ENCODE measurements at places on chromosomes 2 and 18.

- DNase-seq, result no peak
Measured at GRCh38 chr18:50896093-50896492, 17.2 kb downstream of the ME2 start.

- no peak for DNase-seq
Measured at GRCh38 chr2:43751476-43751990, 22.3 kb upstream of the DYNC2LI1 start.

DNA sequence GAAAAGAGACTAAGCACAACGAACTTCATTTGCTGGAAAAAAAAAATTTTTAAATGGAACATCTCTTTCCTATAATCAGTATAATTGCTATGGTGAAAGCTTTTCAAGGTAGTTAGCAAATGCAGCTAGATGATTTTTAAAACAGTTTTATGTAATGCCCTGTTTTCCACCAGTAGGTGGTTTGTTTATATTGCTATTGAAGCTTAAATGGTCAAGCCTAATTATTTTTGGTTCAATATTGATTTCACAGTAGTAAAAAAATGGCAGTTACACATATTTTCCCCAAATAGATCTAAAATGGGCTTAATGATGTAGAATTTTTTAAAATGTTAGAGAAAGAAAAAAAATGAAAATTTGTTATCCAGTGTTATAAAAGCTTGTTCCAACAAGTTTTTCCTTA, 70.2 kb downstream of the CDH19 start:
- no peak for DNase-seq

DNA sequence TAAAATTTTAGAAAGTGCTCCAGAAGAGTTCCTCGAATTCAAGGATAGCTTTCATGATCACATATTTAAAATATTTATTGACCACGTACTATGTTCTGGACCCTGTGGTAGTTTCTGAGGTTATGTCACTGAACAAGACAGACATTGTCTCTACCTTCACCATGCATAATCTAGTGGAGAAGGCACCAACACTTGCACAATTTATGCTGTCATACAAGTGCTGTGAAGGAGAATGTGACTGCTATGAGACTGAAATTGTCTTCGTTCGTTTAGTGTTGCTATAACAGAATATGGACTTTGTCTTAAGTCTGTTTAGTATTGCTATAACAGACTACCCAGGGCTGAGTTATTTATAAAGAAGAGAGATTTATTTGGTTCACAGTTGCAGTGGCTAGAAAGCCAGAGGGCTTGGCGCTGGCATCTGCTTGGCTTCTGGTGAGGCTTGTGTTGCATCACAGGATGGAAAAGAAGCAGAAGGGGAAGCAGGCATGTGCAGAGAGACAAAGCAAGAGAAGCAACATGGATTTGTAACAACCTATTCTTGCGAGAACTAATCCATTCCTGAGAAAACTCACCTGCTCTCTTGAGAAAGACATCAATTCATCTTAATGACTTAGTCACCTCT, 50.0 kb upstream of the RFX8 start:
- DNase-seq, result no peak

DNA sequence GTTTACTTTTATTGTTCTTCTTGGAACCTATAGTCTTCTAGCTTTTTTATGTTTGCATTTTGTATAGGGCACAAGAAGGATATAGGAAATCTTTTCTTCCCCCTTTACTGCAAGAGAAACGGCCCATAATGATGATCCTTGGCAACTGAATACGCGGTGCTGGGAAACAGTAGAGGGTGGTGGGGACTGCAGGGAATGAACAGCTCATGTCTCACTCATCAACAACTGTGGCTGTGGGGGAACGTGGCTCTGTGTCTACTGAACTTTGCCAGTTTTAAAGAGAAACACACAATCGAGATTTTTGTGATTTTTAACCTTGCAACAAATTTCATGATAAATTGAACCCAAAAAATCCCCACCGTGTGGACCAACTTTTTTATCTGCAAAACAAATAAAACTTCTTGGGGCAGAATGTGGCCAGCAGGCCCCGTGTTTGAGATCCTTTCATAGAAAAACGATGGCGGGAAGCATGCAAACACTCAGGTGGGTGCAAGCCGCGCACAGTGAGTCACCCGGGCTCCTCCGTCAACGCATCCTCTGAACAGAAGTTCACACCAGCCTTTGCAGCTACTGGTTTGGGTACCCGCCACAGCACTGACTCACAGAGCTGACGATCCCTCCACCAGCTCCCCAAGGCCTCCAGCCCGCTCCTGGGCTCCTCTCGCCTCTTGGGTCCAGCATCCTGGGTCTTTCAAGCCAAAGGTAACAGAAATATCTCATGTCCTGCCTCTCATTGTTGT, 149.3 kb downstream of the COL6A3 start:
- DNase-seq, result no peak

DNA sequence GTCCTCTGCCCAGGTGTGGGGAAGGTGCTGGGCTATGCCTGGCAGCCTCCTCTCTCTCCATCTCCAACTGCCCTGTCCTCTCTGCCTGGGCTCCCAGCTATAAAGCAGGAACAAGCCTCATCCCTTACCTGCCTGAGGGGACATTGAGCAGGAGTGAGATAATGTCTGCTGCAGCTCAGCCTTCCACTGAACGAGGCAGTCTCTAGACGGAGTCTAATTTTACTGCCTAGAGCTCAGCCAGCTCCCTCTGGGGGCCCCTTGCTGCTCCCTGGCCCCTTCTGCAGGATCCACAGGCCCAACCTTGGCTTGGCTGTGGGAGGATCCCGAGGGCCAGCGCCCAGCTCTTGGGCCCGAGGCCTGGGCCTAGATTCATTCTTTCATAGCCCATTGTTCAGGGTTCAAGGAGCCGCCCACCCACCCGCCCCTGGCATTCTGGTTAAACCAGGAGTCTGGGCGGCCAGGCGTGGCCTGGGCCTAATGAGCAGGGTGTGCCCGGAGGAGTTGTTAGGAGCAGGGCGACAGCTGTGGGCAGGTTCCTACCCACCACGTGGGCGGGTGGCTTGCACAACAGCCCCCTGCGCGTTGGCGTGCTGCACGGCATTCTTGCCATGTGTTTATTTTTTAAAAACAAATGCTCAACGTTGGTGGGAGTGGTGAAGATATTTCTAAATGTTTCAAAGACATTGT, 44.6 kb downstream of the FOSL2 start:
- DNase-seq, result no peak

DNA sequence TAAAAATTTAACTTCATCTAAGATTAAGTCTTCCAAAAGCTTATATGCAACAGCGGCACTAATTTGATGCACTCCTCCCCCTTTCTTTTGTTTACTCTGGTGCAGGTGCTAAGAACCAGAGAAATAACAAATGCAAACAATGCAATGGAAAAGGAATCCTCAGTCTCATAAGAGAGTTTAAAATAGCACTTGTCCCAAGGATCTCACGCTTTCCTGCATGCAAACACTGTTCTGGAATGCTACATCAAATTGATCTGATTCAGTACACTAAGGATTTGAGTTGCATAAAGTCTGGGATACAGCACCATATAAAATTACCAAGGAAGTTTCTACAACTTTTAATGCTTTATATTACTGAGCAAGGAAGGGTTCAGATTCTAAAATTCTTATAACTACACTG, 50.5 kb downstream of the SEPTIN10 start:
- DNase-seq, result no peak

- no peak for DNase-seq
Measured at GRCh38 chr18:9516437-9517064, 41.2 kb downstream of the RALBP1 start.

DNA sequence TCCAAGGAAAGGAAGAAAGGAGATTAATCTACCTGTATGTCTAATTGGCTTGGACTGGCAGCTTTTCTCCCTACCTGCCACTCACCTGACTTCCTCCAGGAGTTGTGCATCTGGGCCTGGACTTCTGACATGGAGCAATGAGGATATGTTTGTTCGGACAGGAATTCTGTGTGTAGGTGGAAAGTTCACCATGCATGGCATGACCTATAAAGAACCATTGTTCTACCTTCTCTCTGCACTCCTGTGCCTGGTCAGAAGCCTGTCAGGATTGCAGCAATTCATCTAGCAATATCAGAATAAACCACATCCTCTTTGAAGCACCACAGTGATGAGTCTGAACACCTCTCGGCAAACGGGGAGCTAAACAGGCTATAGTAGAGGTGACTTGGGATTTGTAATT, 20.8 kb downstream of the CCDC85A start:
- DNase-seq, result no peak

DNA sequence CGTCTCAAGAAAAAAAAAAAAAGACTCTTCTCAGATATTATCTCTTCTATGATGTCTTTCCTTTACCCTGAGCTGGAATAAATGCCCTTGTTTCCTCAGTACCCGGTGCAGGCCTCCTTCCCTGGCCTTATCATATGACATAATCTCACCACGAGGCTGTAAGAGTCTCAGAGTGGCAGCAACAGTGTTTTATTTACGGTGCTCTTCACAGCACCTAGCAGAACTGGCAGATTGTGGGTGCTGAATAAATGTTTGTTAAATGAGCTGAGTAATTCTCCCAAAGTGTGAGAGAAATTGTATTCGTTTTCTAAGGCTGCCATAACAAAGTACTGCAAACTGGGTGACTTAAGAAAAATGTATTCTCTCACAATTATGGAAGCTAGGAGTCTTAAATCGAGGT, 82.8 kb upstream of the CD28 start:
- no peak for DNase-seq

DNA sequence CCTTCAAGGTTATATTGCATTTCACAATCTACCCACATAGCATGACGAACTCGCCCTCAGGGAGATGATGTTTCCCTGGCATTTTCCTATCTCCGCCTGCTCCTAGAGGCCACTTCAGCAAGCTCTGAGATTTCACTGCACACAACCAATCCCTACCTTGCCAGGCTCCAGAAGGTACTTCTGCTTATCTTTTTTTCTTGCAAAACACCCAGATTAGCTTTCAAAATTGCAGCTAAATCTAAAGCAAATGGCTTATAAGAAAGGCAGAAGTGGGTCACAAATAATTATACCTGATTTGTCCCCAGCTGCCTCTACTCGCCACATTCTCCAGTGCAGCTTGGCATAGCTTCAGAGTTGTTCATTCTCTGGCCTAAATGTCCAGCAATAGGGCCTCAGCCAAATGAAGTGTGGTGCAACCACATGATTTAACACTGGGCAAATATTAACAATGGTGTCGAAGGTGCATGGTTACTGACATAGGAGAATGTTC, 32.4 kb upstream of the MRPL19 start:
- no peak for DNase-seq

GRCh38 chr18:31056296-31056695, 13.8 kb upstream of the DSC3 start:
- DNase-seq, result no peak

- no peak for DNase-seq
Measured at GRCh38 chr2:208657468-208657867, 250.9 kb downstream of the PTH2R start.

DNA sequence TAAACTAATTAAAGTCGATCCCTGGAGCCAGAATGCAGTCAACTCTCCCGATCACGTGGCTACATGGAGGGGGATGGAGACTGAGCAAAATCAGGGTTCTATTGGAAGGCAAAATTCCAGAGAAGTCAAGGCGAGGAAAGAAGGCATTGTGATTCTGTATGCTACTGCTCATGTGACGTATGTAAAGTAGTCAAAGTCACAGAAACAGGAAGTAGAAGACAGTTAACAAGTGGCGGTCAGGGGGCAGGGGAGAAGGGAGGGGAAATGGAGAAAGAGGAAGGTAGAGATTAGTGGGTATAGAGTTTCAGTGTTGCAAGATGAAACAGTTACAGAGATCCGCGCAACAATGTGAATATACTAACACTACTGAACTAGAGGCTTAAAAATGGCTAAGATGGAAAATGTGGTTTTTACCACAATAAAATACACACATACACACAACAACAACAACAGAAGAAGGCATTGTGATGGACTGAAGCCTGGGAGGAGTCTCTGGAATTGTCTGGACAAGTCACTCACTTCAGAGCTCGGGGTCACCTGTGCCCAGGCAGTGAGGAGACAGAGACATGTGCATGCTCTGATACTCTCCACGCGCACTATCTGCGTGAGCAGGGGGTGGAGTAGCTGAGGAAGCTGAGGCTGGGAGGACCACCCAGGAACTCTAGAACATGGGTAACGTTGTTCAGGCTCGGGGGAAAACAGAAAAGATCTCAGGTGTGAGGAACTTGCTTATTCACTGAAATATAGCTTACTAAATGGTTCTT, 89.9 kb upstream of the CDCA7 start:
- peak; percentile 30 for DNase-seq

DNA sequence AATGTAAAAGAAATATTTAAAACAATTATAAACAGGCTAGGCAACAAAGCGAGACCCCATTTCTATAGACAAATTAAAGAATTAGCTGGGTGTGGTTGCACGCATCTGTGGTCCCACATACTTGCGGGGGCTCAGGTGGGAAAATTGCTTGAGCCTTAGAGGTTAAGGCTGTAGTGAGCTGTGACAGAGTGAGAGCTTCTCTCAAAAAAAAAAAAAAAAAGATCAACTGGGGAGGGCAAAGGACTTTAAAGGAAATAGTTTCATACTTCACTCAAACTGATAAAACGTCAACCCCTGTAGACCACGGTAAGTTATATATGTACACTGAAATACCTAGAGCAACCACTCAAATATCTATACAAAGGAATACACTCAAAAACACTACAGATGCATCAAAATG, 37.5 kb downstream of the MGAT4A start:
- no peak for DNase-seq

DNA sequence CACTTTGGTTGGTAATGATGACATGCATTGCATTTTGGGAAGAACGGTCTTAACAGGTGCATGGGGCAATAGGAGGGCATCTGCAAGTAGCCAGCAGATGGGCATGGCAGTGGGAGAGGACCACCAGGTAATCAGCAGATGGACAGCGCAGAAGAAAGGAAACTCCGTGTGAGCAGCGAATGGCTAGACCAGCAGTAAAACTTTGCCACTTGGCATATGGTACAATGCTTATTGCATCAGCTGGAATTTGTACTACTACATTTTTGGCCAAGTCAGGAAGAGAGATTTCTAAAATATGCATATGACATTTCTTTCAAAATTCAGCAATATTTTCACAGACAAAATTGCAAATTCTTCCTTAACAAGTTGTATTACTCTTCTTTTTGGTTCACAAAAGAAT, 768.5 kb downstream of the LRP1B start:
- no peak for DNase-seq

GRCh38 chr18:48409591-48410094, 460 bp upstream of the ZBTB7C start:
- DNase-seq, result no peak

DNA sequence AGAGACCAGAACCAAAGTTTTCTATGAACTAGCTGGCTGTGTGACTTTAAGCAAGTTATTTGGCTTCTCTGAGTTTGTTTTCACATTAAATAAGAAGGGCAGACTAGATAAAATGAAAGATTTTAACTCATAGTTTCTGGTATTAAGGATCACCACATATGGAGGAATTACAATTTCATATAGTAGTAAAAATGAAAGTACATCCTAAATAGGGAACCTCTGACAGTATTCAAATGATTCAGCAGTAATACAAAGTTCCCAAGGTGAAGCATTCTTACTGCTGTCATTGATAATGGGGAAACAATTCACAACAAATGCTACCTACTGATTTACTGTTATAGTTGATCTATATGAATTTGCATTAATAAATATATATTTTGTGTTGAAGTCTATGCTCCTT, 170.3 kb upstream of the VRK2 start:
- DNase-seq, result no peak

GRCh38 chr2:239963646-239964205, 61.4 kb downstream of the NDUFA10 start:
- no peak for DNase-seq
